GM04503 (cell line): ENCODE measurements at places on chromosomes 6 and 20.

DNA sequence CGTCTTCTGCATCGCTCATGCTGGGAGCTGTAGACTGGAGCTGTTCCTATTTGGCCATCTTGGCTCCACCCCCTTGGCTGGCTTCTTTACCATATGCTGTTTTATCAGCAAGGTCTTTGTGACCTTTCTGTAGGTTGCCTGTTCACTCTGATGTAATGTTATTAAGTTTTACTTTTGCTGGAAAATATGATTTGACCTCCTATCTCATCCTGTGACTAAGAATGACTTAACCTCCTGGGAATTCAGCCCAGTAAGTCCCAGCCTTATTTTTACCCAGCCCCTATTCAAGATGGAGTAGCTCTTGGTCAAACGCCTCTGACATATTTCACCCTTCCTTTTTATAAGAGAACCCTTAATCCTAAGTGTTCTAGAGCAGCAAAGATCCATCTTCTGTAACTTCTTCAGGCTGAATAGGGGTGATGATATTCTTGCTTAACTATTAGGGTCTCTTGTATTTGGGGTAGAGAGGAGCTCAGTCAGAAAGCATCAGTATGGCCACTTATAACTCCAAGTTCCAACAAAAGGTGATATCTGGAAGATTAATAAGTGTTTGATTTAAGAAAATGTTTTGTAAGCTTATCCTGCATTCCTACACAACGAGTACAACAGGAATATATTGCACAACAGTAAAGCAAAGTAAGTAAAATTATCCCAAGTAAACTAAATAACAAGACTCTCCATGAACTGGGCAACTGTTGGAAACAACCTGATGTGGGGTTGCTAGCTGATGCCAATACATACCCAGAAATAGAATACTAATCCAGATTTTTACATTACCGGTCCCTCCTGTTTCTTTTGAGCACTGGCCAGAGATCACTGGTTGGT lies 23.1 kb upstream of the HMGN3 start:
- DNase-seq: no peak

DNA sequence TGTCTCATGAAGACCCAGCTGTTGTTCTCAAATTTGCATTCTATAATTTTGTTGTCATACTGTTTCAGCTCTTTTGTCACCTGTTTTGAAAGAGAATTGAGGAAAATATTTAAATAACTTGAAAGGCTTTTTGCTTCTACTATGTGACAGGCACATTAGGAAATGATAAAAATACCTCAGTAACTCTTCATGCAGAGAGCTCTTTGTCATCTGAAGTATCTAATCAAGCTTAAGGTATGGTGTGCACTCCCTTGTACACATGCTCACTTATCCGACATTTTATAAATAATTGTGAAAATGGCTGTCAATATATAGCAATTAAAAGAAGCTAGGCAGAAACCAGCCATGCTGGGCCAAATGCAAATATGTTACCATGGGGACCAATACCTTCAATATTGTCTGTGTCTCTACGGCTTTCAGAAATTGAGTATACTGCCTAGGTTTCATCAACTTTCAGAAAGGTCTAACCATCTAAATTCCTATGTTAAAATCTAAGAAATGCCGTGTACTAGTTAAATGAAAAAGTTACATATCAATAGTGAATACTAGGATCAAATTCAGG lies 349.0 kb downstream of the RNGTT start:
- no peak for DNase-seq

- DNase-seq: no peak
These were observed 95.8 kb downstream of the CLVS2 start for GRCh38 chr6:123091896-123092271.

DNA sequence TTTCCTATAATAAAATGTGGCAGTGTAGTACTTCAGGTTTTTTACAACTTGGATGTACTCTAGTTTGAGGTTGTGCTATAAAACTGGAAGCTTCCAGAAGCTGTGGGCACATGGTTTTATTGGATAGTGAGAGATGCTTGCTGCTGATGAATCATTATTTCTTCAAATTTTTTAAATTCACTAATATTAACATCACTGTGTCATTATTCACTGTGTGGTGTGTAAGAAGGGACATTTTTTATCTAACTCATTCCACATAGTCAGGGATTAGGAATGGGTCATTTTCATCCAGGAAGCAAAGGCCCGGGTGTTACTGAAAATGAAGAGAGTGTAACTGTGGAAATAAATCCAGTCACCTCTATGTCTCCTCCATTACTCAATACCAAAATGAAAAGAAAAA lies 421.0 kb downstream of the TENT5A start:
- peak; percentile 82 for DNase-seq

GRCh38 chr6:42427871-42428270 lies 23.9 kb downstream of the TRERF1 start:
- DNase-seq: no peak
